Fibroblast of skin of scalp (primary cell): ENCODE measurements at places on chromosomes 4 and X.

DNA sequence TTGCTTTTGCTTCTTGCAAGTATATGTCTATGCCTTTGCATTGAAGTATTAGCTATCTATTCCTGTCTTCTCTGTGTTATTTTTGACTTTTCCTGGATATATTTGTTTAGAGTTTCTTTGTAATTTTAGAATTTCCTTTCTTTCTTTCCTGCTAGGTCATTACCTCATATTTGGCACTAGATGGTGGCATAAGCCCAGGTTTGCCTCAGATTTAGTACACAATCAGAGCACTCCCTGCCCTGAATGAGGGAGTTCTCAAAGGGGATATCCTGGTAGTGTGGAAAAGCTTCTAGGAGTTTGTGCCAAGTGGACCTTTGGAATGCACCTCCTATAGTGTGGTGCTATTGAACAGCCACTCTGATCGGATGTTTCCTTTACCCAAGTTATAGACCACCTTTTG is 181.6 kb downstream of the UGT8 start:
- peak; percentile 57 for DNase-seq

DNA sequence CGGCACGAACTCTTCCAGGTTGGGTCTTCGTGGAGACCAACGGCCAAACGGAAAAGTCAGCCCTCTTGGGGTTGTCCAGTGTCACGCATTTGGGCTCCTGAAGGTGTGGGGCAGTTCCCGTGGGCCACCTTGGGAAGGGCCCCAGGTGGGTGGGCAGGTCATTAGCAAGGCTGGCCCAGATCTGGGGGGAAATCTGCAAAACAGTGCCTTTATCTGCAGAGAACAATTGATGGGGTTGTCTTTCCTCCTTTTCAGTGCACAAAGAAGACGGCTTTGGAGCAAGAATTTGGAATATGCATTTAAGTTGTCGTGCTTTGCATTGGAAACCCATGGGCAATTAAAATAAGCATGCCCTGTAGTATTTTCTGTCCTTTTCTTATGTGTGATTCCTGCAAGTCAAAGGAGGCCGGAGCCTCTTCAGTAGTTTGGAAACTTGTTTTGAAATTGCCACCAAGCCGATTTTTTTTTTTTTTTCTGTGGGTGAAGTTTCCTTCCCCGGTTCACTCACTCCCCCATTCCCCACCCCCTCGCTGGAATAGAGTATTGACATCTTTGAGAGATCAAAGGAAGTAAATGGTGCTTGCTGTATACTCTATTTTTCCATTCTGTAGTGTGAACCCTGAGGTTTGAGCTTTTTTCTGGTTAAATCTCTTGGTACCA is 9.8 kb downstream of the ZIC3 start:
- DNase-seq, result no peak

GRCh38 chrX:123581586-123581985 is 151.3 kb downstream of the THOC2 start:
- no peak for DNase-seq

GRCh38 chr4:35151816-35152572 is 1092.3 kb downstream of the ARAP2 start:
- DNase-seq, result peak; percentile 4

DNA sequence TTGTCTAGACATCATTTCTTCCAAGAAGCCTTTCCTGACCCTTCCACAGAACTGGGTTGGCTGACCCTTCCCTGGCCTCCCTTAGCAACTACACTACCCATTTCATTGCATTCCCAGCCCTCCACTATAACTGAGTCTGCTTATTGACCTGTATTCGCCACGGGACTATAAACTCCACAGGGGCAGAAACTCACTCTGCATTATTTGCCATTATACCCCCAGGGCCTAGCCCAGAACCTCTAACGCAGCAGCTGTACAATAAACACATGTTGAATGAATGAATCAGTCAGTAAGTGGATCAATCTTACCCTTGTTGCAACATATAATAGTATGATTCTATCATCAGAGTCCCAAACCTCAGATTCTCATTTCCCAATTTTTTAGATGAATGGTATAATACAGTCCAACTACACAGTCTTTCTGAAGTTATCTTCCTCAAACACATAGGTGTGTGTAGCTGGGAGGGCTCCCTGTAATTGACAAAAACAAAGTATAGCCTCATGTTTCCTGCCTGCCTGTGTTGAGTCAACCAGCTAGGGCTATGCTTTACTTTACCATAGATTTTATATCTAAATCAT is 209.3 kb downstream of the CHIC2 start:
- peak; percentile 39 for DNase-seq

DNA sequence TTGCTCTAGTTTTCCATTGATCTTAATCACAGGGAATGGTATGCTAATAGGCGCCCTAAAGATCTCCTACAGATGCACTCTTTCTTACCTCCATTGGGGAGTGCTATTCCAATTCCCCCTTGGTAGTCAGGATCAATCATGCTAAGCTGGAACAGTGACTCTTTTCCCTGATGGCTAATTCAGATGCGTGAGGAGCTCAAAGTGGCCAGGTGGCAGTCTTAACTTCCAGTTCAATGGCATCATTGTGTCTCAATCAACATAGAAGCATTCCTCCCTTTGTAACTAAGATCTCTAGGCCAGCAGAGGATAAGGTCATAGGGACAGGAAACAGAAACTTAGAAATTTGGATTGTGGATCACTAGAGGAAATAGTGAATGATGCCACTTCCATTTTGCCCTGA is 216.8 kb downstream of the GRID2 start:
- DNase-seq, result no peak
